ENCODE measurements at places on chromosomes 1 and 21.

DNA sequence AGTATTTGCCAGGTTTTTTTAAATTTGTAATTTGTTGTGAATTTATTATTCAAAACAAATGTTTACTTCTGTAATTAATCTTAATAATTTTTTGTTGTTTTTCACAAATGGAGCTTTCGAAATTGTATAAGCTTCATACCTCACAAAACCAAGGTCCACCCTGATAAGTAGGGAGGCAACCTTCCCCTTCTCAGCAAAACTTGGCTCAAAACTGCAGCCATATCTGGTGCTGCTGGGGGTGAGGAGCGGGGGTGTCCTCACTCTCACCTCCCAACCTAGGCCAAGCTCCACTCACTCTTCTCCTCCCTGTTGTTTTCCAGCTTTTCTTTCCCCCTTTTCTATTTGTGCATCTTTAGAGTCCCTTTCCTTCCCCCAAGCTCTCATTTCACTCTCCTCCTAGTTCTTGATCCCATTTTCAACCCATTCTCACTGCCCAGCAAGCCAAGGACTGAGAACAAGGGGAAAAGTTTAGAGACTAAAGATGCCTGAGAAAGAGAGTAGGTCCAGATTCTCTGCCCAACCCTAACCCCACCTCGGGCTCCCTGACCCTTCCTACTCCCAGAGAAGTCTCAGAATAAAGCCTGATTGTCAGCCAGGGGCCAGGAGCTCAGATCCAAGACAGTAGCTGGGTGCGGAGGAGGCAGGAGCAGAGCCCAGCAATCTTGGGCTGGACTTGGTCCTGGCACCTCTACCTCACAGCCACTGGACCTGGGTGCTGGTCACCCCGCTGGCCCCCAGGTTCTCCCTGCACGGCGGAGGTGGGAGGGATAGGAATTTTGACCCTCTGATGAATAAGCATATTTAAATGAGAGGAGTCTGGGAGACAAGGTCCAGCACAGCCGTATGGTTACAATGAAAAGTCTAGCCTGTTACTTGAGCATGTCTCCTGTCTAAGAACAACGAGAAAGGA lies 8.3 kb upstream of the CFAP45 start:
- DNase-seq: peak; percentile 54

- DNase-seq: no peak
Measured at GRCh38 chr1:201825245-201825644, 3.7 kb upstream of the IPO9 start.

DNA sequence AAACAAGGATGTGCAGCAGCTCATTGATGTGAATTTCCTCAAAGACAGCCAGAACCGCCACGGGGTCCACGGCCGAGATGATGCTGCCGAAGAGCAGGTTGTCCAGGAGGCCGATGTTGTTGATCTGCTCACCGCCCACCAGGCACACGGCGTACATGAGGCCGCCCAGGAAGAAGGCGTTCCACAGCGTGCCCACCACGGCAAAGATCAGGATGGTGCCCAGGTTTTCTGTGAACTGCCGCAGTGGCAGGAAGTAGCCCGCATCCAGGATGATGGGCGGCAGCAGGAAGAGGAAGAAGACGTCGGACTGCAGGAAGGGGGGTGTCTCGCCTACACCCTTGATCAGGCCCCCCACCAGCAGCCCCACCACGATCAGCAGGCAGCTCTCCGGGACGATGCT lies 41.1 kb downstream of the SLC9A1 start:
- no peak for DNase-seq

DNA sequence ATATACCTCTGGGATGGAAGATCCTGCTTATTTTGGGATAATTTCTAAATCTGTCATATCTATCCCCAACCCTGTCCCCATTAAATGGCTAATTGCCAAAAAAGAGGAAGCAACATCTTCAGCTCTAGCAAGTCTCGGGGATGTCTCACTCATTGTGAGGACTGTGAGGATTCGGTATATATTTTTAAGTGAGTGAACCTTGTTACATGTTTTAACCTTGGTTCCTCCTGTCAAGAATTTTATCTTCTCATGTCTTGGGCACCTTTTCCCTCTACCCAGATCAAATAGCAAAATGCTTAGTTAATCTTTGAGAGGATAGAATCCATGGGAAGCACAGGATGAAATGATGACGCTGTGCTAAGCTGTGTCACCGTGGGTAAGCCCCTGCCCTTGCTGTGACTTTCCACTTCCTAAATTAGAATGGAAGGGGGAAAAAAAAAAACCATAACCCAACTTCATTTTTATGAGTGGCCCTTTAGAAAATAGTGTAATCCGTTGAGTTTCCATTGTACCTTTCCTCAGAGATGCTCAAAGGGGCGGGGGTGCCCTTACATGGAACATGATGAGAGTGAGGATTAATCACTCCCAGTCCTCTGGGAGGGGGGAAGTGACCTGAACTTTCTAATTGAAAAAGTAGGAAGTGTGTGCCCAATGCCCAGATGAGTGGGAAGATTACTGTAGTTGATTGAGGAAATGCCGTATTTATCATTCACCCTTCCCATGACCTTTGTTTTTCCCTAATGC lies 7.6 kb downstream of the ATP1A1 start:
- peak; percentile 23 for DNase-seq

DNA sequence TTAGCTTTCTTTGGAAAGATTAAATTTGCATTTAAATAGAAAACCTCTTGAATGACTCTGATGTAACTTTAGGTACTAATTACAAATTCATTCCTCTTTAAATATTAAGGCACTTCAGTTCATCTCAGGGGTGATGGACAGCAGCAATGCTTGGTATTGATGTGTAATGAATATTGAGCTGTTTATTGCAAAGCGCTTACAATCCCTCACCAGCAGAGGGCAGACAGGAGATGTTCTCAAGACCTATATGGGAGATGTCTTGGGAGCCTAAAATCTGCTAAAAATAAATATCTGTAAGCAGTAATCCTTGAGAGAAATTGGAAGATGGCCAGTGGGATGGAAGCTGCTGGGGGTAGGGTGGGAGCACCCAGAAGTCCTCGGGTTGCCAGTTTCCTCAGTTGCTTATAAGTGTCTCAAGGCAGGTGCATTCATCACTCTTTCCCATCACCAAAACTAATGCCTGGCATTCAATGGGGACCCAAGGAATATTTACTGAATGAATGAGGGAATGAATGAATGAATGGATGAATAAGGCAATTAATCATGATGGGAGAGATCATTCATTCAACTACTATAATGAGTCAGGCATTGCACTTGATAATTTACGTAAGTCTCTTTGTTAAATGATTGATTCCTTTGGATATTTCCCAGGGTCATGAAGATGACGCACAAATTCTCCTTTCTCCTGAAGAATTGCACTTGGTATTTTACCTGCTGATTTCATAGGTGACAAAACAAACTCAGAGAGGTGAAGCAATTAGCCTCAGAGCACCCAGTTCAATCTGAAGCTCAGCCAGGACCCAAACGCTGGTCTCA lies 2.3 kb downstream of the KLHDC8A start:
- peak; percentile 84 for DNase-seq

DNA sequence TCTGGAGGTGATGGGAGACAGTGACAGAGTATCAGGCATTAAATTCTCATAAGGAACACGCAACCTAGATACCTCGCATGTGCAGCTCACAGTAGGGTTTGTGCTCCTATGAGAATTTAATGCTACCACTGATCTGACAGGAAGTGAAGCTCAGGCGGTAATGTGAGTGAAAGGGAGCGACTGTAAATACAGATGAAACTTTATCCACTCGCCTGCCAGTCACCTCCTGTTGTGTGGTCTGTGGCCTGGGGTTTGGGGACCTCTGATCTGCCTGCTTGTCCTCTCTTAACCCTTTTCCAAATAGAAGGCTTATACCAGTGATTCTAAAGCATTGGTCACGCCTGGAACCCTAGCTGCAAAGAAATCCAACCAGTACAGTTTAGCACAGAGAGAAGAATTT lies 15.3 kb downstream of the GABPA start:
- DNase-seq: peak; percentile 40

DNA sequence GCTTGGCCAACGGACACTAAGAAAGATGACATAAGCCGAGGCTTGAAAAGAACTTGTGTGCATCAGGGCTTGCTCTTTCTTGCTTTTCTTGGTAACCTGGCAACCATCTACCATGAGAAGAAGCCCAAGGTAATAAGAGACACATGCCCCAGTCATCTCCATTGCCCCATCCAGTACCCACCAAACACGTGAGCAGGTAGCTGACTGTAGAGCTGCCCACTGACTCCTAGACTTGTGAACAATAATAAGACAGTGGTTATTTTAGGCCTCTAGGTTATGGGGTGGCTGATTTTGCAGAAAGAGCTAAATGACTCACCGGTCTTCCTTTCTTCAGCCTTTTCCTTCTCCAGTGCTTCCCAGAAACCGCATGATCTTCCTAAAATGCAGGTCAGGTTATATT lies 105.0 kb upstream of the JUN start:
- DNase-seq: no peak

- DNase-seq: no peak
Measured at GRCh38 chr1:15943992-15944307, 32.0 kb downstream of the ZBTB17 start.

DNA sequence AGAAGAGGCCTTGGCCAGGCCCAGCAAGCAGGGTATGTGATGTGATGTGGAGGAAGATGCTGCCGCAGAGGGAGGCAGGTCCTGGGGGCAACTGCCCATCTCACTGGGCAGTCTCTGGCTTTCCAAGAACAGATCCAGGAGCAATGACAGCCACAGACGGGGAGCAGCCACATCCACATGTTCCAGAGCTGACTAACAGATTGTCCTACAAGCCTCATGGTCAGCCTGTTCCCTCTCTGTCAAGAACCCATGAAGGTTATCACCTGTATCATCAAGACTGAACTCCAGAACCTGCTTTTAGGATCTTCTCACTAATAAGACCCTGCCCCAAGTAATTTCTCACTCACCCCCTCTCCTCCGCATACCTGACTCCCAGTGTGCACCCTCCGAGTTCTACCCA lies 187.8 kb downstream of the RUNX1 start:
- no peak for DNase-seq

GRCh38 chr1:227416156-227416830 lies 98.0 kb upstream of the CDC42BPA start:
- DNase-seq: no peak
